A549 treated with CORT108297 at 1 μM for 4 hours (cell line): ENCODE measurements at places on chromosomes 6 and 20. TPM values are rescaled to one million over a fixed set of nuclear protein-coding genes. Genes with fewer than 3 reads are reported as not detected.

The CLDN20 gene
- not detected in 5 replicates for total RNA-seq

The DEFB114 gene
- not detected in 5 replicates for total RNA-seq

The STMN3 gene
- total RNA-seq: 6.6 to 12.3 TPM (median 10.5 TPM) in 5 replicates

The RUNX2 gene
- 1.2 to 1.3 TPM (median 1.3 TPM) in 5 replicates for total RNA-seq

The SLX4IP gene
- 2.2 to 3.0 TPM (median 2.7 TPM) in 5 replicates for total RNA-seq

The MEP1A gene
- total RNA-seq: not detected in 5 replicates

The TAF11 gene
- 18.6 to 20.7 TPM (median 19.5 TPM) in 5 replicates for total RNA-seq
